ENCODE measurements at places on chromosomes 7 and 10.
A peak's percentile ranks its signal among the peaks of the same experiment; 100 is the strongest.

- no peak for DNase-seq
Observed at GRCh38 chr7:128019288-128019687, 11.9 kb downstream of the LRRC4 start.

GRCh38 chr10:86888585-86889381 is 68.6 kb downstream of the MMRN2 start:
- DNase-seq: peak; percentile 16

- no peak for DNase-seq
Observed at GRCh38 chr7:147937428-147937827, 653.1 kb upstream of the C7orf33 start.

DNA sequence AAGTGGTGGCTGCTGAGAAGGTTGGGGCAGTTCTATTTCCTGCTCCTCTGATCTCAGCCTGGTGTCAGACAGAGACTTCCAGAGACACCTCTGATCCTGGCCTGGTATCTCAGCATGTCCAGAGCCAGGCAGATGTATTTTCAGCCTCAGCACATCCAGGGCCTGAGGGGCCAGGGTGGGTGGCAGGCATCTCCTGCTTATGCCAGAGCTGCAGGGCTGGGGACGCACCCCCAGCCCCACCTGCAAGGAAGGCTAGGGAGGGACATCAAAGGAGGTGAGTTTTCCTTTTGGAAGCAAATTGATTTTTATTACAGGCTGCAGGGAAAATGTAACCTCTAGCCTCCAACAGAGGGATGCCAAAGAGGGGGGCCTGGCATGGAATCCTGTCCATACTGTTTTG is 36.7 kb downstream of the CFAP46 start:
- no peak for DNase-seq

DNA sequence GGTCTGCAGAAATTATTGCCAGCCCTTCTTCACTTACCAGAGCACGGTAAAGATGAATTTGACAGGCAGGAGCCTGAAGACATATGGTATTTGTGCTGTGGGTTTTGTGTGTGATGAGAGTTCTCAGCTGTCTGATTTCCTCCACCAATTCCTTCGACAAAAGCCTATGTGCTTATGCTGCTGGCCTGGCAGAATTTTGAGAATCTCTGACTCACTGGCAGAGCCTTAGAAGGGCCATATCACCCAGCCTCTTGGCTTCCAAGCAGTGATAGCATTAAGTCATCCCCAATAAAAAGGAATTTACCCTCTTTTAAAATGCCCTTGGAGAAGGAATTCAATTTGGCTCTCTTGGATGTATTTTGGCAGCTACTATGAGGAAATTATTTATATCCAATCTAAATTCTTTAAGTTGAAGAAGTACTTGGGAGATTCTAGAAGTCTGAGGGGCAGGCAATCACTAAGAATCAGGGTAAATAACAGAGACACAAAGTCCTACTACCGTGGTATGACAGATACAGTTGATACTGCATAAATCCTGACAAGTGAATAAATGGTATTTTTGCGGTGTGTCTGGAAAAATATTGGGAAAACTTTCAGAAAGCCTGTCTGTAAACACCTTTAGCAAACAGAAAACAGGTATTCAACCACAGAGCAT is 68.6 kb upstream of the EFCAB10 start:
- no peak for DNase-seq

DNA sequence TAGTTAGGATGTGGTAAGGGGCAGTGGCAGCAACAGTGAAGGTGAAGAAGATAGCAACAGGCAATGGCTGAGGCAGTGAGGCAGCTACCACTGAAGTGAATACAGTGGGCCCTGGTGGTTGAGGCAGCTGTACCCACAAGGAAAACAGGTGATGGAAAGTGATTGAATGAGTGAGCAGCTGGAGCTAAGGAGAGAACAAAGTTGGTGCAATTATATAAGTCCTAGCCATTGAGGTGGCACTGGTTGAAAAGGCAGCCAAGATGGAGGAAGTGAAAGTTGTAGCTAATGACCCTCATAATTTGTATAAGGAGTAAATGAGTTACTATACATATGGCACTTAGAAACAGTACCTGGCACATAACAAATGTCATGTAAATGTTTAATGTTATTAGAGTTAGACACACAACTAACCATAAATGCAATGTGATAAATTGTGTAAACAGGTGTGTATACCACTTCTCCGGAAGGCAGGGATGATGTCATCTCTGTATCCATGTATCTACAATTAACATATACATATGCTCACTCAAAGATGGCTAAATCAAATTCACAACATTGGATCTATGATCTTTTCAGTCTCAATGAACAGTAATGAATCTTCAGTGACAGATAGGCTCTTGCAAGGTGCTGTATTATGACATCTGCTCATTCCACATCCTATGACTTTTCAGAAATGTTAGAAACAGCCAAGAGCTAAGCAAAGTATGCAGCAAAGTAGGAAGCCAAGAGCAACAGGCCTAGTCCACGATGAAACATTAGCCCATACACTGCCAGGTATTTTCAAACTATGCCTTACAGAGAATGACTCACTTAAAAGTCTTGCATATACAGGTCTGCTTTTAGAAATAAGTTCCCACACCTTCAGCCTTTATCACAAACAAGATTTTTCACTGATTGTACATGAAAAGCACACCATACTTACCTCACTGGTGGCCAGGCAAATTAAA is 10.7 kb downstream of the XPNPEP1 start:
- DNase-seq: no peak

GRCh38 chr10:11646450-11646849 is 35.0 kb upstream of the USP6NL start:
- DNase-seq: no peak

GRCh38 chr10:110350812-110351211 is 46.1 kb upstream of the SMNDC1 start:
- no peak for DNase-seq

DNA sequence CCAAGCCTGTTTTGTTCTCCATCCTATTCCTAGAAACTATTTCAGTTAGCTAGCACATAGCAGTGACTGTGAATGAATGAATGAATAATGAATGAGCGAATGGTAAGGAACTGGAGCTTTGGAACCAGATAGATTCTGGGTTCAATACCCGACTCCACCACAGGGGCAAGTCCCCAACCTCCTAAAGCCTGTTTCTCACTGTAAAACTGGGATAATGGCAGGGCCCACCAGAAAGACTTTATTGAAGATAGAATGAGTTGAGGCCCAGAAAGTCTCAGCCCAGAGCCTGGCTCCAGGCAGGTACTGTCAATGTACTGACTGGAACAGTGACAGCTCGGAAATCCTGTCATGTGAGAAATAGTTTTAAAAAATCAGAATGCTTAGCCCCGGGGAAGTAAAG is 1.1 kb upstream of the CDH23 start:
- no peak for DNase-seq

GRCh38 chr7:29593459-29593858 is 29.8 kb downstream of the PRR15 start:
- no peak for DNase-seq

DNA sequence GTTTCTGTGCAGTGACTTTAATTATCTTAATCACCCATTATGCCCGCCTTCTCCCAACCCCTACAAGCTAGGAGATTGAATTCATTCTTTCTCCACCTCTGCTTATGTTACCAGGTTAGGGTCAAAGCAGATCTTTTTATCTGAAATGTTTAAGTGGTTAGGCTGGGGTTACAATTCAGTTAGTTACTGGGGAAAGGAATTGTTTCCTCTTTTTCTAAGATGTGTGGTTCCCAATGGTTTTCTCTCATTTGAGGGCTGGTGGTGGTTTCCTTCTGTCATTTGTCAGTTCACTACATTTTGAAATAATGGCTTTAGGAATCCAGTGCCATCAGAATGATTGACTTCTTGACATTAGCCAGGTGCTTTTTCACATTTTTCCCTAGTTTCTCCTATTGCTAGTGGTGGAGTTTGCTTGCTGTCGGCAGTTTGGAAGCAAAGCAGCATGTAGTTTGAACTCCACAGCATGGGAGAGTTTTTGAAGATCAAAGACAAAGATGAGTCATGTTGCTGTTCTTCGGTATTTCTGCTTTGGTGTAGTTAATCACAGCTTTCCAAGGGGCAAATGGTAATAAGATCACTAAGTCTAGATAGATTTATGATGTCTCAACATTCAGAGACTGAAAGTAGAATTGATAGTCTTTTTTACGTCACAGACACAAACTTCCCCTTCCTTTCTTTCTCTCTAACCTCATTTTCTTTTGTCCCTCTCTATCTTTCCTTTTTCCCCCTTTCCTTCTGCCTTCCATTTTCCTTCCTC is 168.2 kb downstream of the SND1 start:
- DNase-seq: peak; percentile 52

- DNase-seq: no peak
Observed at GRCh38 chr7:80232979-80233724, 98.5 kb downstream of the GNAI1 start.

GRCh38 chr10:72429931-72430330 is 75.2 kb upstream of the DNAJB12 start:
- DNase-seq: no peak

DNA sequence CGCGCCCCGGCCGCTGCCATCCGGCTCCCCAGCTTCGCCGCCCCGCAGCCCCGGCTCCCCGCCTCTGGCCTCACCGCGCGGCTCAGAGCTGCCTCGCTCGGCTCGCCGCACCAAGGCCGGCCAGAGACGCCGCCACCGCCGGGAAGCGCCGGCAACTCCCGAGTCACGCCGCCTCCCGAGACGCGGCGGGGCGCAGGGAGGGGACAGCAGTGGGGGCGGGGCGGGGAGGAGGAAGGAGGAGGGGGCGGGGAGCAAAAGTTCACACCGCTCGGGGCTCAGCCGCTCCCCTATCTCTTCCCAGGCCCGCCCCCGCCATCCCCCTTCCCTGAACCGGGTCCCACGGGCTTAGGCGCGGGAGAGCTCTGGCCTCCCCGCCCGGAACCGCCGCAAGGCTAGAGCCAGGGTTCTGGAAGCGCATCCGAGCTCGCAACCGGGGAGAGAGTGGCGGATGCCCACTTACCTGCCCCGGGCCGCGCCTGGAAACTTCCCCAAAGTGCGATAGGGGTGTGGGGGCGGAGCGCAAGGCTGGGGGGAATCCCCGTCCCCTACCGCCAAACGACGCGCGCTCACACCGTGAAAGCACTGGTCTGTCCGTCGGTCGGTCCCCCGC is 1.0 kb downstream of the CHST15 start:
- DNase-seq: no peak

- no peak for DNase-seq
Observed at GRCh38 chr7:29019387-29019786, 61.3 kb upstream of the TRIL start.

- no peak for DNase-seq
Observed at GRCh38 chr10:77381750-77382149, 255.9 kb downstream of the KCNMA1 start.

GRCh38 chr10:99682752-99683151 is 23.4 kb downstream of the ENTPD7 start:
- DNase-seq: no peak

GRCh38 chr7:129535896-129536295 is 33.6 kb downstream of the SMKR1 start:
- DNase-seq: peak; percentile 52

DNA sequence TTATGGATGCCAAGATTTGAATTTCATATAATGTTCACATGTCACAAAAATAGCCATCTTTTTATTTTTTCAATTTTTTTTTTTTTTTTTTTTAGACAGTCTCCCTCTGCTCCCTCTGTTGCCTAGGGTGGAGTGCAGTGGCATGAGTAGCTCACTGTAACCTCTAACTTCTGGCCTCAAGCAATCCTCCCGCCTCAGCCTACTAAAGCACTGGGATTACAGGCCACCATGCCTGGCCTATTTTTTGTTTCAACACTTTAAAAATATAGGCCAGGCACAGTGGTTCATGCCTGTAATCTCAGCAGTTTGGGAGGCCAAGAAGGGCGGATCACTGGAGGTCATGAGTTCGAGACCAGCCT is 246.3 kb downstream of the SKIDA1 start:
- DNase-seq: no peak

DNA sequence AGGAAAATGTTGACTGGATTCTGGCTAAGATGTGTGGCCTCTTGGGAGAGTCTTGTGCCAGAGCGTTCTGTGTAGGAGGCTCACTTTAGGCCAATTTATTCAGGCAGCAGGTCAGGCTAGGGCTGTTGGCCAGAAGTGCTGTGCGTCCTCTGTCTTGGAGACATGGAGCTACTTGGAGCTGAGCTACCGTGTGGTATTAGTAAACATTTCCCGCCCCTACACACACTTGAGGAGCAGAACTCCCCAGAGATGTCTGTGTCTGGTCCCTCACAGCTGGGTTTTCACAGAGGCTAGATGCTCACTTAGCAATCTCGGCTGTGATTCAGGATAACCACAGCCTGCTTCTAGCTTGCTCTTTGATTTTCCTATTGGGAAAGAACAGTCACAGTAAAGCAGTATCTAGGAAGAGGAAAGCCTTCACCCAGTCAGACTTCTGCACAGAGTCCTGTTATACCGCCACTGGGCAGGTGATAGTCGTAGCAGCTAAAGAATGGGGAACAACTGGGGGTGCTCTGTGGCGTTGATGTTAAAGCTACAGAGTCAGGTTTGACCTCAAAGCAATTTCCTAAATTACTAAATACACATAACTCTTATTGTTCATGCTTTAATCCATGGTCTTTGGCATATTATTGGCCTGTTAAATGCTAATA is 86.7 kb downstream of the MDFIC start:
- no peak for DNase-seq

DNA sequence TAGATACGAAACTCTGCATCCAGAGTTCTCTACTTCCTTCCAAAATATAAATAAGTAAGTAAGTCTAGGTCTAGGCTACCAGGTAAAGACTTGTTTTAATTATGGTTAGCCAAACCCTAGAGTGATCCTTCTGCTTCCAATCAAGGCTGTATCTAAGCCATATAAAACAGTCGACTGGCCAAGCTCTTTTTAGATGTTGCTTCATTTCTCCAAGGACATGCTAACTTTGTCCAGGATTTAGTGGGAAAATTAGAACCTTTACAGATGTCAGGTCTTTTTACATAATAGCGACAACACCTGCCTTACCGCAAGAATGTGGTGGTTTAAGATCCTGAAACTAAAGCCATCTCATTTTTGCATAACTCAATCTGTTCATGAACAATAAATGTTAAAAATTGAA is 156.8 kb downstream of the NXPH1 start:
- no peak for DNase-seq

DNA sequence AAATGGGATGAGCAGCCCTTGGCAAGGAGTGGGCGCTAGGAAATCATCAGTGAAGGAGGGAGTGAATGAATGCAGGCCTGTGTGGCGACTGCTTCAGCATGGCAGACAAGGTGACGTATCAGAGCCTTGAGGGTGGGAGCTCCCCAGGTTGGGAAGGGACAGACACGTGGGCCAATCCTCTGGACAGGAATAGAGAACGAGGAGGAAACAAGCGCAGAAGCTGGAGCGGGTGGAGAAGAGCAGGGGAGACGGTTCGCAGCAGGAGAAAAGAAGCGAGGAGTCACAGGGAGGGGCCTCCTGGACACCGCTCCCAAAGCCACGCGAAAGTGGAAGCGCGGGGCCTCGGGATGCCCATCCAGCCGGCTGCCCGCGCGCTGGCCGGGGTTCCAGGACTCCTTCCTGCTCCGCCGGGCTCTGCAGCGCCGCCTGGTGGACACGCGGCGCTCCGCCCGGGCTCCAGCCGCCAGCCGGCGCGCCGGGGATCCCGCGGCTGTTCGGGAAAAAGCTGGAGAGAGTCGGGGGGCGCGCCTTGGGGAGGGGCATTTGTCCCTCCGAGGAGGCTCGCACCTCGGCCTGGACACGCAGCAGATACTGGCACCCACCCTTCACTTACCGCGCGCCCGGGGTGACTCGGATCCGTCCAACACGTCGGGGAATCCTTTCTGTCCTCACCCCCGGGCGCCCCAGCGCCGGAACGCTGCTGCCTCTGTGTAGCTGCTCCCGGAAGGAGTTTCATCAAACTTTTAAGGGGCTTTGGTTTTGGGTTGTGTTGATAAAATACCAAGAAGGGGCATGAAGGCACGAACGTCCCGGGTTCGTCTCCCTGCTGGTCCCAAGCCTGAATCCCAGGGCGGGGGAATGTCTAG is 6.3 kb downstream of the ZNF503 start:
- DNase-seq: no peak

- no peak for DNase-seq
Observed at GRCh38 chr10:128324058-128324827, 198.0 kb upstream of the MKI67 start.
